IMR-90 (cell line): ENCODE measurements at places on chromosomes 2 and 18. TPM values are rescaled to one million over a fixed set of nuclear protein-coding genes. Genes with fewer than 3 reads are reported as not detected.

GRCh38 chr2:72293620-72294019 lies 146.0 kb upstream of the CYP26B1 start:
- DNase-seq = peak; percentile 75

DNA sequence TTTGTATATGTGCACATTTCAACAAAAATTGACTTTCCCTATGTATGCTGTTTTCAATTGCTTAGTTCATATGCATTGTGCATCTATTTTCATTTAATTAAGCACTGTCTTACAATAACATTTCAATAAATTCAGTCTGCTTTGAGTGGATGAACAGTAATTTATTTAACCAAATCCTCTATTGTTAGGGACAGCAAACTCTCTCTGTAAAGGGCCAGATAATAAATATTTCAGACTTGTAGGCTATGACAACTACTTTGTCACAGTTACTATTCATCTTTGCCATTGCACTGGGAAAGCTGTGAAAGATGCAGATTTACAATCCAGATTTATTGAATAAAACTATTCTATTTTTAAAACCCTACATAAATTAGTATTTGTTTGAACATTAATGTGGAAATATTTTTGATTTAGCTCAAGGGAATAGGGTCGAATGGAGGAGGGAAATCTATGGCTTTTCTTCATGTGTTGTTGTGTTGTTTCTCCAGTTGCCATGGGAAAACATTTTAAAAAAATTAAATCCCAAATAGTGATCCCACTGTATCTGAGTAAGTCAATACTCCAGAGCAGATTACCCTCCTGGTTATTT lies 14.2 kb upstream of the RAB27B start:
- DNase-seq = no peak

DNA sequence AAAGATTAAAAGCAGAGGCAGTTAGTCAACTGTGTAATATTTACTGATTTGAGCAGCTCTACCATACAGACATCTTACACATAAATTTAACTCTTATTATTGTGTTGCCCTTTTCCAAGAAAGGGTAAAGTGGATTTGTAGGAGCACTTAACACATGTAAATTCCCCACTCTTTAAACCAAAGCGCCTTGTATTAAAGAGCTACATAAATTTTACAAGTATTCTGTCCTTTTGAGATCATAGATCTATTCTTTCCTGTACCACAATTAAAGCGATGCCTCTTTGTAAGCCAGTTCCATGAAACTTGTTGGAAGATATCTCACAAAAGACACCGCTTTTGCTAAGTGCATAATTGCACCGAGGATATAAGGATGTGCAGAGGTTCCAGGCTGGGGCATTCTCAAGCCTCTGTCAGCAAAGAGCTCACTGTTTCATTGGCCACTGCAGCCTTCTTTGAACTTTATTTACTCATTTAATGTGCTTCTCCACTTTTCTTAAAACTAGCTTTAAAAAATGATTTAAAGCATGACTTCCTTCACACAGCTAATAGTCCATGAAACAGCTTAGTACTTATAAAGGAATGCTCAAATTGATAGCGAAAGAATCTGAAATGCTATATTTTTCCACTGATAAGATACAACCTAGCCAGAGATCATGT lies 520.0 kb upstream of the TCF4 start:
- DNase-seq = no peak

DNA sequence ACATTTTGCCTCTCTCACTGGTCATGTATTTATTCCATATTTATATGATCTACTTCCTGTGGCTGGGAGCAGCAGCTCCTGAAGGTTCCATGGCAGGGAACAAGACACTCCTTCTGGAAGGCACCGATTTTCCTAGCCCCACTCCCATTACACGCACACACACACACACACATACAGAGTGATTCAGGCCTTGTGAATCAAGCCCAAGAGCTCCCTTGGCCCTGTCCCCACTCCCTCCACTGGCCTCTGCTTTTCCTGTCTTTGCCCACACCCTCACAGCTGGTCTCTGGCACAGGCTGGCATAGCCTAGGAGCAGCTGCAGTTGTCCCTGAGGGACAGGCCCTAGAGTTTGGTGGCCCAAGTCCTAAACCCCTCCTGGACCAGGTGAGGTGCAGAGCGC lies 201.7 kb downstream of the NAPG start:
- DNase-seq = peak; percentile 39

- no peak for DNase-seq
Observed at GRCh38 chr2:88580088-88580487, 47.2 kb downstream of the EIF2AK3 start.

DNA sequence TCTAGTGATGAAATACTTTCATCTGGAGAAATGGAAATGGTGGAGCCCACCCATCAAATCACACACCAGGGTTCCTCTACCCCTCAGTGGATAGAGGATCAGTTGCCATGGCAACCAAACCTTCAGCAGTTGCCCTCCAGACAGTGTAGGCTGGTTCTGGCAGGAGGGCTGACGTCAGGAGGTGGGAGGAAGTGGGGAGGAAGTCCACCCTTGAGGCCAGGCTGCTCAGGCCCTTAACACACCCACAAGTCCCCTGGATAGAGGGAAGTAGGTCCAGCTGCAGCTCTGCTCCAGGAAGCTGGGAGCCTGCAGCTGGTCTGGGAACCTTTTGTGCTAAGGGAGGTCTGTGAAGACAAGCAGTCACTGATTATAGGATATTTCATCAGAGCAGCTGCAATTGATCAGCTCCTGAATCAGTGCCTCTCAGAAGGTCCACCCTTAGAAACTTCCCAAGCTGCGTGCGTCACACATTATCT lies 186.6 kb downstream of the MTX2 start:
- peak; percentile 42 for DNase-seq

The IWS1 gene
- total RNA-seq = 50.0 and 52.5 TPM in 2 replicates

GRCh38 chr2:134118279-134119116 lies 135.4 kb upstream of the MGAT5 start:
- DNase-seq = peak; percentile 98

The GKN1 gene
- not detected in 2 replicates for total RNA-seq

DNA sequence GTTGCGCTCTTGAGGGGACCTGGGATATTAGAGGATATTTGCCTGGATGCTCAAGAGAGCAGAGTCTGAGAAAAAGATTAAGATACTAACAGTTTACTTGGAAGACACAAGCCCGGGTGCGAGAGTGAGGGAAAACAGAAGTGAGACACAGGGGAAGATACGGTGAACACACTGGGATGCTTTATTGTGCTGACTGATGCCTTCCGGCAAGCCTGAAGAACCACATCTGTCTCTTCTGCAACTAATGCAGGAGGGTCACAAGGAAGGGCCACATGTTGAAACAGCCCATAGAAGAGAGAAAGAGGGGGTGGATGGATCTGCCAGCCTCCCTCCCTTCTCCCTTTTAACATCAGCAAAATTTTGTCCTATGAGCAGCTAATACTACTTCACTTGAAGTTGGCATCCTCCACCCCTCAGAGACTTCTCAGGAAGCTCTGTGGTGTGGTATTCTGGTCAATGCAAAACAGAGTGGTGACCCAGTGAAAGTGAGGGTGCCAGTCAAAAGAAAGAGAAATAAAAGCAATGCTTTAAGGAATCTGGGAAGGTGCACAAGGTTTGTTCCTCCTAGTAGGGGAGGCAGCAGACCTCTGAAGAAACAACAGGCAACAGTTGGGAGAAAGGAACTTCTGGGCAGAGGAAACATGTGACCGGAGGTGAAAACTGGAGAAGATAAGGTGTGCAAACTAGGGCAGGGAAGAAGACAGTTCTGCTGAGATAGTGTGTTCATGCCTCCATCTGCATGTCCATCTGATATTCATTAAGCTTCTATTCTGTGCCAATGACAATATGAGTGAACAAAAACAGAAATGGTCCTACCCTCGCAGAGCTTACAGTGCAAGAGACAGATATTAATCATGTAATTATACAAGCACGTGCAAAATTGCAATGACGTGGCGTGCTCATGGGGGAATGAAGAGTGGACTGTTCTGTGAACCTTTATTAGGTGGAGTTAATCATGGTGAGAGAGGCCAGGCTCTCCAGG lies 107.1 kb downstream of the LYPD6B start:
- DNase-seq = no peak

DNA sequence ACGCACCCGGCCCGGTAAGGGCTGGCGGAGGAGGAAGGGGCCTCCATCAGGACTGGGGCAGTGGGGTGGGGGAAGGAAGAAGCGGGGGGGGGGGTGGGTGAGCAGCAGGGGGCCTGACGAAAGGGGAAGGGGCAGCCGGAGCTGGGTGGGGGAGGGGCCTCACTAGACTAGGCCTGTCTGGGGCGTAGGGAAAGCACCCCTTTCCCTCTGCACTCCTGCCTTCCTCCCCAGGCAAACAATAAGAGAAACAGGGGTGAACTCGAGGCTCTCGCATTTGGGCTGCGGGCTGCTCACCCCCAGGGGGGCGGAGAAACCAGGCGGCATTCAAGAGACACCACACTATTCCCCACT lies 82.7 kb upstream of the POMC start:
- DNase-seq = no peak

GRCh38 chr18:33157893-33158292 lies 282.6 kb downstream of the CCDC178 start:
- DNase-seq = no peak

GRCh38 chr2:170739048-170739447 lies 23.9 kb downstream of the SP5 start:
- peak; percentile 95 for DNase-seq

The TBR1 gene
- total RNA-seq = not detected in 2 replicates

The SERPINB10 gene
- total RNA-seq = not detected in 2 replicates

- no peak for DNase-seq
Observed at GRCh38 chr18:38575648-38576047, 1010.0 kb upstream of the CELF4 start.

The SPDYA gene
- total RNA-seq = not detected in 2 replicates

- DNase-seq = no peak
Observed at GRCh38 chr18:48295586-48296311, 113.4 kb downstream of the ZBTB7C start.

DNA sequence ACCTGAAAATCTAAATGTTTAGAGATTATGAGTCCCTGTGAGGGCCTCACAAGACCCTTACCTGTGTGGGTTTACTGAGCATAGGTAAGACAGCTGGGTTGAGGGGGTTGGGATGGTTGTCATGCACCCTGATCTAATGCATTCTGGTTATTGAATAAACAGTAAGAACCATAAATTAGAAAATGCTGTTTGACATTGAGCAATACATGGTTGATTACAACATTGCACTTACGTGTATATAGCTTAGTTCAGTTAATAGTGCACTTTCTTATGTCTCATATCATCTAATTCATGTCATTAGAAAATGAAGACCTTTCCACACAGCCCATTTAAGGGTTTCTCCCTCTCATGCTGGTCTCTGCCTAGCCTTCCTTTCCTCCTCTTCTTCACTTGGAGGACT lies 253.5 kb upstream of the ATP5MC3 start:
- DNase-seq = no peak

- DNase-seq = no peak
Observed at GRCh38 chr2:122003196-122003940, 247.9 kb downstream of the TSN start.

The TSN gene
- total RNA-seq = 56.3 and 57.5 TPM in 2 replicates

The REG1B gene
- not detected in 2 replicates for total RNA-seq

GRCh38 chr2:202376460-202377206 lies 506 bp downstream of the BMPR2 start:
- DNase-seq = peak; percentile 41

- DNase-seq = no peak
Observed at GRCh38 chr2:224077773-224078507, 38.9 kb upstream of the SERPINE2 start.

DNA sequence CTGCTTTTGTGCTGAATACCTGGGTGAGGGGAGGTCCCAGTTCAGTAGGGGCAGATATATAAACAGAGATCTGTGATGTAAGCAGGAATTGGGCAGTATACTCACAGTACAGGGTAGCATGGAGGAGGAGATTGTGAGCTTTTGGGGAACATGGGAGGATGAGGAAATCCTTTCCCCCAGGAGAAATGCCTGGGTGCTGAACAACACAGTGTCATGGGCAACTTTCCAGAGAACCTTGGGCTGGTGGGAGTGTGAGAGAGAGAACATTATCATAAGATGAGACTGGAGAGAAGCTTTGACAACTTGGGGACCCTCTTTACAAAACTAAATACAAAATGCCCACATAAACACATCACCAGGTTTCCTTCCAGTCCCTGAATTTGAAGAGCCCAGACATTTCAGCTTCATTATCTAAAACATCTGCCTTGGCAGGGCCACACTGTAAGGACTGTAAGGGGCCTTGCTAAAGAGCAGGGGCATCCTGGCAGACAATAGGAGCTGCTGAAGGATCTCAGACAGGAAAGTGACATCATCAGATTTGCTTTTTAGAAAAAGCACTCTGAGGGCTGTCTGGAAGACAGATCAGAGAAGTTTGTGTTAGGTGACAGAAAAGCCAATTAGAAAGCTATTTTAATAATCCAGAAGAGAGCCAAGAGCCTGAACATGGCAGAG lies 303.1 kb upstream of the FBXO11 start:
- DNase-seq = peak; percentile 52

GRCh38 chr2:31232586-31232985 lies 1.4 kb upstream of the EHD3 start:
- DNase-seq = no peak

The ACTG2 gene
- total RNA-seq = 349 and 523 TPM in 2 replicates
